ENCODE measurements at places on chromosomes 4 and X. TPM values are rescaled to one million over a fixed set of nuclear protein-coding genes. Genes with fewer than 3 reads are reported as not detected.

The CAMK2D gene
- total RNA-seq = 133 TPM

The GABRE gene
- 14.7 TPM for total RNA-seq

The SLC38A5 gene
- 1.2 TPM for total RNA-seq

The ATP2B3 gene
- total RNA-seq = not detected

The PCSK1N gene
- total RNA-seq = 3.9 TPM

The NHS gene
- 2.0 TPM for total RNA-seq

The CXCL6 gene
- 1.5 TPM for total RNA-seq

The TFE3 gene
- total RNA-seq = 34.5 TPM

The SMARCAD1 gene
- 12.2 TPM for total RNA-seq

The BOD1L1 gene
- total RNA-seq = 19.4 TPM

The CT47C1 gene
- not detected for total RNA-seq

The AVPR2 gene
- 3.8 TPM for total RNA-seq

DNA sequence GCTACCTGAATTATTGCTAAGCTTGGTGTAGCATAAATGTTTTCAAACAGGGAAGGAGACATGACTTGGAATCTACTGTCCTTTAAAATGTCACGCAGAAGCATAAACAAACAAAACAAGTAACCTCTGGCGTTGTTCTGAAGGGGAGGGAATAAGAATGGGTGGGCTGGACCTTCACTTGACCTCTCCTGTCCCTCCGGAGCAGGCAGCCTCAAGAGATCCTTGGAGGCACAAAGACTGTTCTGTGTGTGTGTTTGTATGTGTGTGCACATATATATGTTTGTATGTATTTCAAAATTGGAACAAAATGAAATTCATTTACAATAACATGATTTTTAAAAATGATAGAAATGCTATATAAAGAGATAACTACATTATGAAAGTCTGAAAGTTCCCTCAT is 91.3 kb upstream of the DCLK2 start:
- no peak for DNase-seq

DNA sequence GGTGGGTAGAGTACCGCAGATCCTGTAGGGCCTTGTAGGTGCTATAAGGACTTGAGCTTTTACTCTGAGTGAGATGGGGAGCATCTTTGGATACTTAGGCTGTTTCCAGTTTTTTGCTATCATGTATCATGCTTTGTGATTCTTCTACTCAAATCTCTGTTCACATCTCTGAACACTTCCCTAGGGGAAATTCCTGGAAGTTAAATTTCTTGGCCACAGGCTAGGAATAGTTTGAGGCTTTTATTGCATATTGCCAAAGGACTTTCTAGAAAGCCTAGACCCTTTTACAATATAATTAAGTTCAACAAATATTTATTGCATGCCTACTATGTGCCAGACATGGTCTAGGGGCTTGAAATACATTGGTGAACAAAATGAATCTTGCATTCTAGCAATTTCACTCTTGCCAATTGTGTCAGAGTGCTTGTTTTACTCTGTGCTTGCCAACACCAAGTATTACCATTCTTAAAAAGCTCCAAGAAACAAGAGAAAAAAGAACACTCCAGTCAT is 4.1 kb upstream of the PGRMC1 start:
- DNase-seq = no peak

- no peak for DNase-seq
Observed at GRCh38 chrX:124507246-124507645, 160.9 kb downstream of the SH2D1A start.

DNA sequence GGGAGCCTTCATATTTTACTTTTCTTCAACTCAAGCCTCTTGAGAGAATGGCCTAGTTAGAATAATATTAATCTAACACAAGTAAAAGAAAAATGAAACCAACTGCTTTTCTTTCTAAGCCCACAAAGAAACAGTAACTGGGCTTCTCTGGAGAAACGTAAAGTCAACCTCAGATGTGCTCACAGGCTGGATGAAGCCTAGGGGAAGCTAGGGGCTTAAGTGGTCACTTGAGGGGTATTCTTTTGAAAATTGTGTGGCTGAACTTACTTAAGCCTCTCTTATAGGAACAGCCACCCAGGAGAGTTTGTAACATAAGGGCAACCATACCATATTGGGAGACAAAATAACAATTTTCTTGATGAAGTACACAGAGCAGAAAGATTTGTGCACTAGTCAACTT is 279.0 kb downstream of the SPRY1 start:
- DNase-seq = no peak

GRCh38 chr4:40283968-40284367 is 51.2 kb upstream of the CHRNA9 start:
- DNase-seq = no peak

DNA sequence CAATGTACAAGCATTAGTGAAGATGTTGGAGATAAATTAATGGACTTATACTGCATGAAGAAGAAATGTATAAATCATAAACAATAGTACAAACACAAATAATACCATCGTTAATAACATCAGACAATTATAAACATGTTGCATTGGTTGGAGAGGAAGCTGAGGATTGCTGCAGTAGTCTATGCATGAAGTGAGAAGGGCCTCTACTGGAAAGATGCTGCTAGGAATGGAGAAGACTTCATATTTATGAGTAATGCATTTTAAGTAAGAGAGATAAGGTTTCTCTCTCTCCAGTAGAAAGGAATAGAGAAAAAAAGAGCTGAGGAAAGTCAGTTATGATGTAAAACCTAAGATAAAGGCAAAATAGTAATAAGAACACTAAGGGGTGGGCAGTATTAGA is 247.8 kb downstream of the GRID2 start:
- no peak for DNase-seq

- no peak for DNase-seq
Observed at GRCh38 chr4:178693816-178694215, 1251.6 kb upstream of the AGA start.

- DNase-seq = no peak
Observed at GRCh38 chr4:91373546-91373945, 930.2 kb upstream of the GRID2 start.

- no peak for DNase-seq
Observed at GRCh38 chr4:110540581-110540980, 64.6 kb downstream of the ENPEP start.

GRCh38 chr4:125104616-125105015 is 210.1 kb upstream of the FAT4 start:
- no peak for DNase-seq

DNA sequence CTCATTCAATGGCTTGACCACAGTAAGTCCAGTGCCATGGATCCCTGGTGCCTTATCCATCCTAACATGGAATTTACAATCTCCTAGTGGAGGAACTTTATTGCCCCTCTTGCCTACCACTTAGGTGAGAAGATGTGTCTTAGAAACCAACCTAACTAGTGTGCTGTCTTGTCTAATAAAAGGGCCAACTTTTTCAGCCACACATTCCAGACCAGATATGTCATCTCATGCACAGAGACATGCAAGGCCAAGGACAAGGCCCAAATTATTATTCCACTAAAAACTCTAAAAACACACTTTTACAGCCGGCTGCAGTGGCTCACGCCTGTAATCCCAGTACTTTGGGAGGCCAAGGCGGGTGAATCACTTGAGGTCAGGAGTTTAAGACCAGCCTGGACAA is 10.6 kb upstream of the PRDX4 start:
- DNase-seq = no peak

GRCh38 chr4:158863296-158863695 is 94.5 kb downstream of the FNIP2 start:
- no peak for DNase-seq

GRCh38 chrX:49272421-49272820 is 2.8 kb downstream of the PPP1R3F start:
- no peak for DNase-seq

DNA sequence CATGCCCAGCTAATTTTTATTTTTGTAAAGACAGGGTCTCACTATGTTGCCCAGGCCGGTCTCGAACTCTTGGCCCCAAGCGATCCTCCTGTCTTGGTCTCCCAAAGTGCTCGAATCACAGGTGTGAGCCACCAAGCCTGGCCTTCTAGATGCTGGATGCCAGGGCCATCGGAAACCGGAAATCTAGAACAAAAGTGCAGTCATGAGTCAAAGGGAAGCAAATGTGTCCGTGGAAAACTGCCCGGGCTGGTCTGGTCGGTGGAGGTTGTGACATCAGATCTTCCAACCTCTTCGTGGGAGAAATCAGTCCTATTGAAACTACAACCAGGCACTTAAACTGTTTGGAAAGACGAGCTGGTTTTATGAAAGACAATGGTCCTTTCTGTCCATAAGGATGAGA is 92.3 kb upstream of the SHOX start:
- no peak for DNase-seq

DNA sequence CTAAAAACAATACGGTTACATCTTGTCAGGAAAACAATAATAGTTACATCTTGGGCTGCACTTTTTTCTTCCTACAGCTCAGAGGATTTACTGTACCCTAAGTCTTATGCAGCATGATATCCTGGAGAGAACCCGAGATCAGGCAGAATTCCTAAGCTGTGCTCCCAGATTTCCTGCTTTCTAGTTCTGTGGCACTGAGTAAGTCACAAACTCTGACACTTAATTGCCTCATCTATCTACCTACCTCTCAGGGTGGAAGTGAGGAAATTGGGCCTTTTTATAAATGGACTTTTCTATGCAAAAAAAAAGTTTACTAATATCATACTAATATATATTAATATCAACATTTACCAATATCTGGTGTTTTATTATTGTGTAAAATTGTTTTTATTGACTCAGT is 438.5 kb downstream of the INPP4B start:
- DNase-seq = no peak

GRCh38 chrX:17839269-17839668 is 21.8 kb downstream of the RAI2 start:
- no peak for DNase-seq

DNA sequence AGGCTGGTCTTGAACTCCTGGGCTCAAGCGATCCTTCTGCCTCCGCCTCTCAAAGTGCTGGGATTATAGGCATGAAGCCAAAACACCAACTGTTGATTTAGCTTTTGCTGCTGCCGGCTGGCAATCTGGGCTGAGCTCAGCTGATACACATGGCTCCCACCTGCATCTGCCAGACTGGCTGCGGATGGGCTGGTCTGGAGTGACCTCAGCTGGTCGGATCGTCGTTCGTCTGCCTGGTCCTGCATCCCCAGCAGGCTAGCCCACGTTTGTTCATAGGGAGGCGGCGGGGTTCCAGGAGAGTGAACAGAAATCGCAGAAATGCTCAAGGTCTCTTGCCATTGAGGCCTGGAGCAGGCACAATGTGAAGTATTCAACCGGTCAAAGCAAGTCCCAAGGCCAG is 74.4 kb upstream of the DDX3X start:
- DNase-seq = no peak

DNA sequence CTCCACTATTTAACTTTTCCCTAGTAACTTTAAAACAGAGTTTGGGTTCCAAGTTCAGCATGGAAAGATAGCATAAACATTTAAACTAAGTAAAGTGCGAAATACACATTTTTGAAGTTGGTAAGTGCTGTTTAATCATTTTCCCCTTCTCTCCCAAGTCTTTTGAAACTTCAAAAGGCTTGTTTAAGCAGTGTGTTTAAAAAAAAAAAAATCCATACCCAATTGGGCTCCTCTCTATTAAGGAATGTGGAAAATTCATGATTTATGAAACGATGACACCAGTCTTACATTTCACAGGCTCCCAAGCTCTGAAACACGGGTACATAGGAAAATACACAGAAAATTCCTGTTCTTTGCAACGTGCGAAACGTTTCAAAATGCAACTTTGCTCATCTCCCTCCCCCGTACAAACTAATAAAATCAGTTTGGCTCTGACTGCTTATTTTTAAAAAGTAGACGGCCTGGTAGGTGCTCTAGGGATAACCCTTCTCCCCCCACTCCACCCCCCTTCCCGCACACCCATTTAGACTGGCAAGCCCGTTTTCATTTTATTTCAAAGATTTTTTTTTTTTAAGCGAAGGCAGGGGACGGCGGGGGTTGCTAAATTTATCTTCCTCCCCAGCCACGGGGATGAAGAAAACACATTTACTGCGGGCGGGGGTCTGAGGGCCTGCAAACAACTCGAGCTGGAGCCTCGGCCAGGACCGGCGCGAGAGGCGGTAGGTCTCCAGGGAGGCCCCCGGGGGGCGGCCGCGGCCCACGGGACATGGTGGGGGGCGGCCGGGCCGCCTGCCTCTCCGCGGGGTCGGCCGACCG is 786 bp upstream of the ZFX start:
- peak; percentile 32 for DNase-seq

DNA sequence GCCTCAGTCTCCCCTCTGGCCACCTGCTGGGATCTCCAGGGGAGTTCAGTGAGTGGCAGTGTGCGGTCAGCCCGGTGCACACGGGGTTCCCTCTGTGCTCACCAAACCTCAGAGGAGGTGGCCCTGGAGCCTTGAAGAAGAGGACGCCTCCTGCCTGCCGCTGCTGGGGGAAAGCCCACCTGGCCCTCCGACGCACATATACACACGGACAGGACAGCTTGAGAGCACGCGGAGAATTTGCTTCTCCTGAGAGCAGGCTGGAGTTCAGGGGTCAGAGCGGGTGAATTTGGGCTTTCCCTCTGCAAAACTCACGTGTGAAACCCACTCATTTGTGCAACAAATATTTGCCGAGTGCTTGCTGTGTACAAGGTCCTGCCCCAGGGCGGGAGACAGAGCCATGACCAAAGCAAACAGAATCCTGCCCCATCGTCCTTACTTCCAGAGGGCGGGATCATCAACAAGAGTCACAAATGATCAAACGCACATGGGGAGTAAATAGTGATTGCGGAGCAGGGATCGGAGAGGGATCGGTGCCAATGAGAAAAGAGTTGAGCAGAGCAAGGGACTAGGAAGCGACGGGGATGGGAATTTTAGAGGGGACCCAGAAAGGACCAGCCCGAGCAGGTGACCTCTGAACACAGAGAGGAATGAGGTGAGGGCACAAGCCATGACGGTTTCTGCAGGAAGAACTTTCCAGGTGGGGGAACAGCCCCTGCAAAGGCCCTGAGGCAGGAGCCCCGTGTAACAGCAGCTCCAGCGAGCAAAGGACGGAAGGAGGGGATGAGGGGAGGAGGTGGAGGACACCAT is 17.6 kb downstream of the BLOC1S4 start:
- no peak for DNase-seq

GRCh38 chr4:105495667-105496066 is 21.8 kb upstream of the PPA2 start:
- no peak for DNase-seq

DNA sequence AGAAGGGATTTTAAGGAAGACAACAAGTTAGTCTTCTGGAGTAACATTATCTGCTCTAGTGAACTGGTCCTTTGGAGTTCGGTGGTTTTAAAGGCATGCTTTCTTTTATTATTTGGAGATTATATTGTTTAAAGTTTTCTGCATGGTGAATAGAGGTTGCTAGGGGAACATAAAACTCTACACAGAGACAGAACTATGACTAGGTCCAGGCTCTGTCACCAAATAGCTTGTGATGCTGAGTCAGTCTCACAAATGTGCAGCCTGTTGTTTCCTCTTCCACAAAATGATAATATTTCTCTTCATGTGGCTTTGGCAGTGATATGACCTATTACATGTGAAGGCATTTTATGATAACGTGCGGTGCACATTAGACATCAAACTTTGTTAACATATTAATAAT is 132.6 kb downstream of the PACRGL start:
- no peak for DNase-seq
